Nucleus accumbens (tissue), 56 donors: ENCODE measurements at places on chromosomes 2 and 18.

DNA sequence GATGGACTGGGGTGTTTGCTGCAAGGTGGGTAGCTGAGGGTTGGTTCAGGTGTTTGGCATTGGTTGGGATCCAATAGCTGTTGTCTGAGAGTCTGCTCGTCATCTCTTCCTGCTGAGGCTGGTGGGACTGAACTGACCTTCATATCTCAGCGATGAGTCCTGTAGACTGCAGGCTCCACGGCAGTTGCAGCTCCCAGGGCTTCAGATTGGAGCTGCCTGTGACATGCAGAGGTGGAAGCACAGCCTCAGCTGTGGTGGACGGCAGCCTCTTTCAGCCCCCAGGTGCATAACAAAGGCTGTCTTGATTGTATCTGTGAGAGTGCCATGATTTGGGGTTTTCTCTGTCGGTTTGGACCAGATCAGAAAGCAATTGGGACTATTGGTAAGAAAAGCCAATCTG lies 3.9 kb upstream of the IL1R2 start:
- DNase-seq, result no peak

- DNase-seq, result no peak
Measured at GRCh38 chr2:134295441-134295840, 41.6 kb downstream of the MGAT5 start.

DNA sequence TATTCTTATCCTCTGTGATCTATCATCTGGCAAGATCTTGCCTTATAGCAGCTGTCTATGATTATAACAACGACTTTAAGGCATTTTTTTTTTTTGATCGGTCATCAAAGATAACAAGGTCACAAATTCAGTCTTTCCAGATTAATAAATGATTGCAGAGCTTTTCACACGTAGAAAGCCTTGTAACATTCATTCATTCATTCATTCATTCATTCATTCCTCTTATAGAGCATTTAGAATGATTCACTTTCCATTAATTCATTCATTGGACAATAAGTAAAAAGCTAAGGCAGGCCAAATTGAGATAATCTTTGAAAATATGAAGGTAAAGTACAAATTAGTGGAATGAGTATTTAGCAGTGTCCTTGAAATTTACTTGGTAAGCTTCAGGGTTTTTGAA lies 223.7 kb downstream of the NUP35 start:
- no peak for DNase-seq

GRCh38 chr18:46338205-46338604 lies 234.0 kb downstream of the HAUS1 start:
- no peak for DNase-seq

- DNase-seq, result no peak
Measured at GRCh38 chr18:63702660-63703059, at the start of gene SERPINB11. SERPINB11 (plus strand) TSS chr18:63702960; CDS start chr18:63710194, 7,234 bp downstream.

- DNase-seq, result no peak
Measured at GRCh38 chr2:167253025-167253424, 364.7 kb downstream of the XIRP2 start.

GRCh38 chr2:15938803-15939555 lies 1.4 kb upstream of the MYCN start:
- DNase-seq, result no peak

GRCh38 chr2:96764253-96764637 lies 3.5 kb downstream of the CNNM4 start:
- DNase-seq, result peak; percentile 21

- no peak for DNase-seq
Measured at GRCh38 chr2:213934560-213934959, 476.3 kb upstream of the VWC2L start.
